ENCODE measurements at places on chromosomes 13 and 19. TPM values are rescaled to one million over a fixed set of nuclear protein-coding genes. Genes with fewer than 3 reads are reported as not detected.

GRCh38 chr13:106455190-106455589 lies 80.3 kb downstream of the EFNB2 start:
- DNase-seq = no peak

Gene STOML3
- not detected for total RNA-seq

GRCh38 chr13:109817591-109818535 lies 31.5 kb upstream of the IRS2 start:
- DNase-seq = no peak

DNA sequence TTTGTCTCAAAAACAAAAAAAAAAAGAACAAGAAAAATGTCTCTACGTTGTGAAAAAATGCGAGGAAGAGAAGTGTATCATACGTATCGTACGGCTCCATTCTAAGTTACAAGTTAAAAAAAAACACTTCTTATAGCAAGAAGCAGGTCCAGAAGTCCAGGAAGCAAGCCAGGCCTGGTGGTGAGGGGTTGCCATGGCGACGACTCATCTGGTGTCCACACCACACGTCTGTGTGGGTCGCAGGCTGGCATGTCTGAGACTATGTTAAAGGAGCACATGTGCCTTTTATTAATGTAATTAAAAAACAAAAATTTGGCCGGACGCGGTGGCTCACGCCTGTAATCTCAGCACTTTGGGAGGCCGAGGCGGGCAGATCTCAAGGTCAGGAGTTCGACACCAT lies 5.9 kb downstream of the MED16 start:
- DNase-seq = no peak

GRCh38 chr19:28665748-28666147 lies 547.2 kb downstream of the UQCRFS1 start:
- no peak for DNase-seq

- DNase-seq = no peak
These were observed 12.0 kb downstream of the ZSWIM9 start for GRCh38 chr19:48182434-48182833.

- no peak for DNase-seq
These were observed 4.3 kb upstream of the NR1H2 start for GRCh38 chr19:50371914-50372475.

- DNase-seq = peak; percentile 83
These were observed 58.3 kb upstream of the CLDN10 start for GRCh38 chr13:95494082-95494681.

Gene ZIC2
- total RNA-seq = not detected

Gene GARRE1
- total RNA-seq = 6.3 TPM

- peak; percentile 36 for DNase-seq
These were observed 24.6 kb upstream of the SEMA6B start for GRCh38 chr19:4583961-4584669.

- peak; percentile 27 for DNase-seq
These were observed 485.4 kb downstream of the KLF5 start for GRCh38 chr13:73544175-73544574.

- DNase-seq = no peak
These were observed 60.6 kb downstream of the CDADC1 start for GRCh38 chr13:49308097-49308875.

Gene ZNF628
- 24.2 TPM for total RNA-seq

DNA sequence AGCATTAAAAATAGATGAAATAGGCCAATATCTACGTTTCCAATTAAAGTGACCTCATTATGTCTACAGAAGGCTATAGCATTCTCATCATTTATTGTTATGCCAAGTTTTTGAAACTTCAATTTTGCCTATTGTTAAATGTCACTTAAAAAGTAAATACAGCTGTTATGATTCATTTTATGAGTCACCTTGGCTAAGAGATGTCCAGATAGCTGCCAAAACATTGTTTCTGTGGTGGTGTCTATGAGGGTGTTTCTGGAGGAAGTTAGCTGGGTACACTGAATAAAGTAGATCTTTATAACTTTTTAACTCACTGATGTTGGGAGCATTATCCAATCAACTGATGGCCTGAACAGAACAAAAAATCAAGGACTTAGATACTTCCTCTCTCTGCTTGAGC lies 1209.7 kb upstream of the PCDH9 start:
- DNase-seq = peak; percentile 85

Gene DNAAF3
- total RNA-seq = 45.7 TPM

Gene BRSK1
- 5.1 TPM for total RNA-seq

GRCh38 chr13:32443111-32443510 lies 15.2 kb upstream of the N4BP2L1 start:
- DNase-seq = peak; percentile 39

Gene B3GNT8
- 2.3 TPM for total RNA-seq

DNA sequence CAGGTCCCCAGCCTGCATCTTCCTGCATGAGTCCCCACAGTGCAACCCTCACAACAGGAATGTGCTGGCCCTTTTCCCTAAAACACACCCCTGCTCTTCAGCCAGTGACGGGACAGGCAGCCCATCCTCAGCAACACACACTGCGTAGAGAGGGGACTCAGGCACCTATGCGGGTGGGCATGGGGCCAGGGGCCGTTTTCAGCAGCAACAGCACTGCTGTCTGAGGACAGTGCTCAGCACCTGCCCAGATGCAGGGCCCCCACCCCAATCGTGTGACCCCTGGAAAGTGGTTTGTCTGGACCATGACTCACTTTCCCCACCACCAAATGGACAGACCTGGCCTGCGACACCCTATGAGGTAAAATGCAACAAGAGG lies 28.0 kb upstream of the ISYNA1 start:
- DNase-seq = no peak

GRCh38 chr19:23346696-23347095 lies 48.6 kb downstream of the ZNF91 start:
- DNase-seq = no peak

DNA sequence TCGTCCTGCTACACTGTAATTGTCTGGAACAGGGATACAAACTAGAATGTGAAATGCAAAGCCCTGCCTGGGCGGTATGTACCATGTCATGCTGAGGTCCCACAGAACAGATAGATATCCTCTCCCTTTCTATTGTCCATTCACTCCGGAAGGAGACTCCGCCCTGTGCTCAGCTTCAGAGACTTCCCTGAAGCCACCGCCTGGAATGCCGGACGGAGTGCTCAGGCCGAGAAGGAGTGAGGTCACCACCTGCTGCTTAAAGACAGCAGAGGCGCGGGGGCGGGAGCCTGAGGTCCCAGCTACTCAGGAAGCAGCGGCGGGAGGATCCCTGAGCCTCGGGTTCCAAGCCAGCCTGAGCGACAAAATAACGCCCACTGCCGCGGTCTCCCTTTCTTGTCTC lies 890 bp upstream of the ZNF611 start:
- peak; percentile 69 for DNase-seq

Gene SRRM5
- 0.11 TPM for total RNA-seq

Gene ERFL
- 0.11 TPM for total RNA-seq

GRCh38 chr13:71773531-71773930 lies 93.5 kb downstream of the DACH1 start:
- DNase-seq = no peak

- no peak for DNase-seq
These were observed 11.3 kb downstream of the FLT3 start for GRCh38 chr13:28089065-28089464.

Gene ZNF8
- total RNA-seq = 7.9 TPM

DNA sequence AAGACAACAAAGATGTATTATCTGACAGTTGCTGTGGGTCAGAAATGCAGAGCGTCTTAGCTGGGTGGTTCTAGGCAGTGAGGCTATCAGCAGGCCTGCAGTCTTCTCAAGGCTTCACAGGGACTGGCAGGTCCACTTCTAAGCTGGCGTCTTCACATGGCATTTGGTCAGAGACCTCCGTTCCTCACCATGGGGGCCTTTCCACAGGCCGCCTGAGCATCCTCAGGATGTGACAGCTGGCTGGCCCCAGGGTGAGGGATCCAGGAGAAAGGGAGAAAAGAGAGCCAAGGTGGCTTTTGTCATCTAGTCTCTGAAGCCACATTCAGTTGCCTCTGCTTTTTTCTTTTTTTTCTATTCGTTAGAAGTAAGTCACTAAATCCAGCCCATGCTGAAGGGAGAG lies 50.3 kb downstream of the FGF14 start:
- DNase-seq = no peak

- DNase-seq = no peak
These were observed 6.1 kb upstream of the CEACAM7 start for GRCh38 chr19:41694196-41694595.

DNA sequence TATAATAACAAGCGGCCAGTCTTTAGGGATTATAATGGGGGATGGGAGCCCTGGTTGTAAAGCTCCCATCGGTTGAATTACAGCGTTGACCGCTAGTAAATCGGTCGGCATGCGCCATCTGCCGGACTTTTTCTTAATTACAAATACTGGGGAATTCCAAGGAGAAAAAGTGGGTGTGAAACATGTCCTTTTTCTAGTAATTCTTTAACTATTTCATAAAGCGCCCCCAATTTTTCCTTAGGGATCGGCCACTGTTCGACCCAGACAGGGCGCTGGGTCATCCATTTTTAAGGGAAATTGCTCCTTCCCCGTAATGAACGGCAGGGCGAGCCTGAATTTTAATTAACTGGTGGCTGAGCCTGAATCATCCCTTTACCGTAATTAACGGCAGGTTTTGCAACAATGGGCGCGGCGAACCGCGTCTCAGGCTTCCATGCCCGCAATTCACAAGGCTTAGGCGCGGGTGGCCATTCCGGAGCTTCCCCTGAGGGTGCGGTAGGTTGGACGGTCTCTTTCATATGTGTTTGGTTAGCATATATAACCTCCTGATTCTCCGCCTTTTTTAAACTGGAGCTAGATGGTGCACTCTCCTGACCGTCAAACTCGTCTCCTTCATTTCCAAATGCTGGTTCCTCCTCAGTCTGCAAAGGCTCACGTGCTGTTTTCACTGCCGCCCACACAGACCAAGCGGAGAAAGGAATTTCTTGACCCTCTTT lies 30.2 kb upstream of the EVI5L start:
- DNase-seq = peak; percentile 94

Gene ZNF100
- 0.63 TPM for total RNA-seq

Measured in PC-3 (cell line).